Right cardiac atrium (tissue), 5 donors: ENCODE measurements at places on chromosomes 12 and 14.
A peak's percentile ranks its signal among the peaks of the same experiment; 100 is the strongest.

- no peak for DNase-seq
Measured at GRCh38 chr12:132138941-132139871, 4.9 kb downstream of the DDX51 start.

GRCh38 chr12:107457362-107457935, 228.2 kb upstream of the PWP1 start:
- DNase-seq: no peak

DNA sequence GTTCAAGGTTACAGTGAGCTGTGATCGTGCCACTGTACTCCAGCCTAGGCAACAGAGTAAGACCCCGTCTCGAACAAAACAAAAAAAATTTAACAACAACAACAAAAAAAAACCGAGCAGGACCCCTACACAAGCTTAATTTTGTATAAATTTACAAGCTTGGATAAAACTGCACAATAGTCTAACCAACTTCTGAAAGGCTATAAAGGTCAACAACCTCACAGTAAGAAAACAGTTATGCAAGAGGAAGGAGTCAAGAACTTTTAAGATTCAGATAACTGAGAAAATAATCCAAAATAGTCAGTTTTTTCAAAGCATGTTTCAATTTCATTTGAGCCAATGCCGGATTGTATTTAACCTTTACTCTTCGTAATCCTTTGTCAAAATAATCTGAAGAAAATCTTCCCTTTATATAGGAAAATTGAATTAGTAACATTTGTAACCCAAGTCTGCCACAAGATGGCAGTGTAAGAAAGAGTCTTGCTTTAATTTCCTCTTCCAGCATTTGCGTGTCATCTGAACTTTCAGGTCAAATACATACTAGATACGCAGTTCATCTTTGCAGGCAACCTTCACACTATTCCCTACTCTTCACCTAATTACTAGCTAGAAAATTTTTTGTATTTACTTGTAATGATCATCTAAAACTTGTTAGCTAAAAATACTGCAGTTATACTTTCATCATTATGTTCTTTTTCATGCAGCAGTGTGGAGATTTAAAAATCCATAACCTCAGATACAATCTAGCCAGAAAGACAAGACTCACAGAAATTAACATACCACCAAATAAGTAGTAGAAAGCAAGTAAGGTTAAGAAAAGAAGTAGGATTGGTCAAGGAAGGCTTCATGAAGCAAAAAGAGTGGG, 5.8 kb downstream of the CCNB1IP1 start:
- no peak for DNase-seq

DNA sequence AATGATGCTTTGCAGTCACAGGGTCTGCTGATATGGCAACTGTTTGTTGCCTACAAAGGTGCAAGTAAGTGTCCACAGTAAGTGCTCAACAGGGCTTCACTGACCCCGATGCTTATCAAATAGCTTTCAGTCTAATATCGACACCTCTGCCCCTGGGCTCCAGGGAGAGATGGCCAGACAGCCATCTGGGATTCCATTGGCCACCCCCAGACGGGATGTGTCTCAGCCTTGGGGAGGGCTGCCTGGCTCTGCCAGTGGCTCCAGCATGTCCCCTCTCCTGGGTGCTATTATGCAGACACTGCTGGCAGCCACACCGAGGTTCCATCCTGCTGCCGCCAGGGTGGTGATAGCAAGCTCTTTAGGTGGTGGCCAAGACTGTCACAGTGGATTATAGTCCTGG, 57.4 kb downstream of the DGLUCY start:
- DNase-seq: peak; percentile 64

GRCh38 chr14:22096514-22096895, 422.9 kb upstream of the OR4E1 start:
- no peak for DNase-seq

- DNase-seq: no peak
Measured at GRCh38 chr14:99744873-99745224, 48.4 kb upstream of the EML1 start.

DNA sequence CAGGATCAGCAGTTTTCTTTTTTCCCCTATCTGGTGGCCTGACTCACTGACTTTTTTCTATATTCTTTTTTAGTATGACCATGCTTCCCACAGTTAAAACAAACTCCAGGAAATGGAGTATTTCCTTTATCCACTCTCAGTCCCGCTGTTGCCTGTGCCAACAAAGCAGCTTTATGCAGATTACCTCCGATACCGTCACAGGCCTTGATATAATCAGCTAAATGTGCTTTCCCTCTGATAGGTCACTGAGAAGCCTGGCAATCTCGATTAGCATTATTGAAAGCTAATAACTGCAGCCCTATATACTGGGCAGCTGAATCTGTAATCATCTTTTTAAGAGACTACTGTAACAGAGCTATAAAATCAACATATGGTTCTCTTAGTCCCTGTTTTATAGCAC, 243.6 kb downstream of the KIF21A start:
- DNase-seq: no peak
